RWPE2 (cell line): ENCODE measurements at places on chromosomes 3 and 15.

GRCh38 chr3:119738741-119739140 lies 35.9 kb downstream of the CFAP91 start:
- DNase-seq: no peak

DNA sequence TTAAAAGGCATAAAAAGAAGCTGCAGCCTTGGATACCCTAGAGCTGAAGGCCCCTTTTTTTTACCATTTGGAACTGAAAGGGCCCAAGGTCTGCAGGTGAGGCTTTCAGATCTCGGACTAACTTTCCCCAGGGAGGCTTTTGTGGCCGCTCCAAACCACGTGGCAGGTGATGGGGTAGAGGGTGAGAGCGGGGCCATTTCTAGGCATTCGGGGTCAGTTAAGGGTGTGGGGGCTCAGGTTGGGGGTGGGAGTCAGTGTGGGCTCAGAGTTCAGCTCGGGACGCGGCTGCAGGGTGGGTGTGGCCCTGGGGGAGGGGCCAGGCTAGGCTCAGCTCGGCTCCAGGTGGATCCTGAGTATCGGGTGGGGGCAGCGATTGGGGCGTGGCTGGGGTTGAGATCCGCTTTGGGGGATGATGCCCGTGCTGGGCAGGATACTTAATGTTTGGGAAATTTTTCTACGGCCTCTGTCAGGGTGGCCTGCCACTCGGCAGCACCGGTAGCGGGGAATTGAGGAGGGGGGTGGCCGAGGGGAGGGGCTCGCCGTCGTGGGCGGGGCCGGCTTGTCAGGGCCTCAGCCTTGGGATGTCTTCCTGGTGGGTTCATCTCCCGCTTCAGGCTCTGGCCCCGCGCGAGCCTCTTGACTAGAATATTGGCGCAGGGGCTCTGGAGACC lies 2.5 kb downstream of the KLF13 start:
- DNase-seq: no peak

DNA sequence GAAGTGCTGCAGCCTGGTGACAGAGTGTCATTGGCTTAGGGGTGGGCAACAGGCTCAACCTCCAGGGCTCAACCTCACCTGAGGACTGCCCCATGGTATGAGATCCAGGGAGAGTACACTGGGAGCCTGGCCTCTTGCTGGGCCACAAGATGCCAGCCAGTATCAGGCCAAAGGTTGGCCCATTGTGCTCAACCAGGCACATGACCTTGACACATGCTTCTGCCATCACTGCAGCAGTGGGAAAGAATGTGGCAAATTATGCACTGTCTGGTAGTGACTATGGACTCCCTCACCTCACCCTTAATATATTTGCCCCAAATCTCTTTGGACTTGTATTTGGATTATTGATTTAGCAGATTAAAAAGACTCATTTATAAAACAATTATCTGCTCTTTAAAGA lies 233.9 kb upstream of the GOLGA6L4 start:
- DNase-seq: no peak

- DNase-seq: peak; percentile 52
Observed at GRCh38 chr15:101029971-101030661, 111.0 kb downstream of the LRRK1 start.

DNA sequence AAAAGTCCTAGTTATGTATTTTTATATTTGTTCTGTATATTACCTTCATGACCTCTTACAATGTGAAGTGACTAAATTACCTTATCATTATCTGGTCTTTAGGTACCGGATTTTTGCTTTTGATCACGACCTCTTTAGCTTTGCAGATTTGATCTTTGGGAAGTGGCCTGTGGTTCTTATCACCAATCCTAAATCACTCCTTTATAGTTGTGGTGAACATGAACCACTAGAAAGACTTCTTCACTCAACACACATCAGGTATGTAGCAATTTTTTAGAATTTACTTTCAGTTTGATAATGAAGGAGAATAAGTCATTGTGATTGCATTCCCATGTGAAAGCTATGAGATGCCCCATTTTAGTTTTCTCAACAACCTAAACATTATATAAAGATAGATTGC lies 18.3 kb downstream of the TMEM62 start:
- DNase-seq: no peak

GRCh38 chr3:88117683-88118082 lies 32.1 kb upstream of the C3orf38 start:
- DNase-seq: no peak

GRCh38 chr3:125025642-125026041 lies 30.2 kb downstream of the HEG1 start:
- DNase-seq: no peak

DNA sequence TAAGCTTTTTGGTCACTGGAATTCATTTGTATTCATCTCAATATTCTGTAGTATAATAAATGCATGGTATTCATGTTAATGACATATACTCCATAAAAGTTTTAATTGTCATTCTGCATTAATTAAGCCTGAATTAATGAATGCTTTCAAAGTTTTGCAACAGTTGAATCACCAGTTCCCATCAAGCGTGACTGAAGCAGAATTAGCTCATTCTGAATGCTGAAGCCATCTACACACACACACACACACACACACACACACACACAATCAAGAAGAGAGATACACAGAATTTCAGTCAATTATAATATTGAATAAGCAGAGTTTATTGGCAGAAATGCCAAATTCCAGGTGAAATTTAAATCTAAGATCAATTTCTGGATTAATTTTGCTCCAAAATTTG lies 252.1 kb upstream of the KCNMB2 start:
- DNase-seq: no peak

DNA sequence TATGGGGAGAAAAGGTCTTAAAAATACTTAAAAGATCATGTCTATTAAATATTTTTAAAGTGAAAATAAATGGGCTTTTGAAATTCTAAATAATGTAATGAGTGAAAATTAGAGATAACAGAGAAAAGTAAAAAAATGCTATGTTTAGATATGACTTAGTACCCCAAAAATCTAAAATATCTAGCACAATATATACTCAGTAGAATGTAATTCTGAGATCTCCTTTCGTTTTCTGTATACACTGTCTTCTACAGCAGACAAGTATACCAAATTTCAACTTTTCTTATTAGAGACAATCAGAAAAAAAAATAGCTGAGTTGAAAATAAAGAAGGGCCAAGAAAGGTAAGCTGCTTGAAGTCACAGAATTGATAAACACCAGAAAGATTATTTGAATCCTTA lies 140.8 kb downstream of the ADAM10 start:
- no peak for DNase-seq

GRCh38 chr15:73578026-73578425 lies 55.2 kb downstream of the NPTN start:
- DNase-seq: no peak

DNA sequence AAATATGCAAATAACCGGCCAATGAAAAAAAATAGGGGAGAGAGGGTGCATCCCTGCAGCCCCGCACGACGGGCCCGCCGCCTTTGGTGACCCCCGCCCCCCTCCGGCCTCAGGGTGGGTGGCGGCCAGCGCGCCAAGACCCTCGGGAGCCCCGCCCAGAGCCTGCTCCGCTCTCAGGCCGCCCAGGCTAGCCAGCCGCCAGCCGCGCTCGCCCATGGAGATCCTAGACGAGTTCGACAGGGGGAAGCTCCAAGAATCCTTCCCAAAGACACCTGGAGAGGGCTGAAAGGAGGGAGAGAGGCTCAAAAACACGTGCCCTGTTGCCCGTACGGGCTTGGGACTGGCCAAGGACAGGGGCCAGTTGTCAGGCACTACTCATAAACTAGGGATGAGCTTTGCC lies 434.0 kb downstream of the NR2F2 start:
- no peak for DNase-seq

DNA sequence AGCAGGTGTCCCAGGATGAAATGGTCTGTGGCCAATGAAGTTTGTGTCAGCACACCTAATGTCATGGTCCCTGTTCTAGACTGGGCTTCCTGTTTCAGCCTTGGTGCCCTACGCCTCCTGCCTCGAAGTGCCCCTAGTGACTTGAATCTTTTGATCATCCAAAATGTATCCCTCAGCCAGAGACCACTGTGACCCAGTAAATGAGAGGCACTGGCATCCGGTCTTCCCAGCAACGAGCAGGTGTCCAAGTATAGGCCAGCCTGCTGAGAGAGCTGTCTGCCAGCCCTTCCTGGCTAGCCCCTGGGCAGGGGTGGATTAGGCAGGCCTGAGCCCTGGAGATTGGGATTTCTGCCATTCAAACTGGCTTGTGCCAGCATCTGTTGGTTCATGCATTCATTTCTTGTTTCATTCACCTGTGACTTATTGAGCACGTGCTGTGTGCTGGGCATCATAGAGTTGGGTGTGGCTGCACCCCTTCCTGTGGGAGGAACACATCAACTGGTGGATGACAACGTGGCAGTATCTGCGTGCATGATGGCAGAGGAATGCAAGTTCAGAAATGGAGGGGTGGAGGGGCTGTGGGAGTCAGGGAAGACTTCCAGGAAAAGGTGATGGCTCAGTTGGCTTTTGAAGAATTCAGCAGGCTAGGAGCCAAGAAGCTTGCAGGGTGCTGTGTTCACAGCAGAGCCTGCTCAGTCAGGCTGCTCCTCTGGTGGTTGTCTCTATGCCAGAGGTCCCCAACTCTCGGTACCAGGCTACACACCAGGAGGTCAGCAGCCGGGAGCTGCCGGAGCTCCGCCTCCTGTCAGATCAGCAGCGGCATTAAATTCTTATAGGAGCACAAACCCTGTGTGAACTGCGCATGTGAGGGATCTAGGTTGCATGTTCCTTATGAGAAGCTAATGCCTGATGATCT lies 21.6 kb downstream of the ESYT3 start:
- DNase-seq: no peak

DNA sequence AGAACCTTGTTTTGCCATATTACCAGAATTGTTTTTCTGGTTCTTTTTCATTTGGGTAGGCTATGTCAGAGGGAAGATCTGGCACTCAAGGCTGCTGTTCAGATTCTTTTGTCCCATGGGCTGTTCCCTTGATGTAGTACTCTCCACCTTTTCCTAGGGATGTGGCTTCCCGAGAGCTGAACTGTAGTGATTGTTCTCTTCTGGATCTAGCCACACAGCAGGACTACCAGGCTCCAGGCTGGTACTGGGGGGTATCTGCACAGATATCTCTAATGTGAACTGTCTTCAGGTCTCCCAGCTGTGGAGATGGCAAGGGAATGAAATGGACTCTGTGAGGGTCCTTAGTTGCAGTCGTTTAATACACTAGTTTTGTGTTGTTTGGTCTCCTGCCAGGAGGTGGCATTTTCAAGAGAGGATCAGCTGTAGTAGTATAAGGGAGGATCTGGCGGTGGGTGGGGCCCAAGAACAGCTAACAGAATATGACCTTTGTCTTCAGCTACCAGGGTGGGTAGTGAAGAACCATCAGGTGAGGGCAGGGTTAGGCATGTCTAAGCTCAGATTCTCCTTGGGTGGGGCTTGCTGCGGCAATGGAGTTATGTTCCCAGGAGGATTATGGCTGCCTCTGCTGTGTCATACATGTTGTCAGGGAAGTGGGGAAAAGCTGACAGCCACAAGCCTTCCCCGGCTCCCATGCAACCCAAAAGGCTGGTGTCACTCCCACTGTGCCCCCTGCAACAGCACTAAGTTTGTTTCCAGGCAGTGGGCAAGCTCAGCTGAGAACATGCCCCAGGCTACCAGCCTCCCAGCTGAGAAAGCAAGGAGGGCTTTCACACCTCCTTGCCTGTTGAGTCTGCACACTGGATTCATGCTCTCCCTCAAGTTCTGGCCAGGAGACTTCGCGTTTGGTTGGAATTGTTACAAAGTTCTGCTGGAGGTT lies 252.5 kb downstream of the ISL2 start:
- DNase-seq: no peak

DNA sequence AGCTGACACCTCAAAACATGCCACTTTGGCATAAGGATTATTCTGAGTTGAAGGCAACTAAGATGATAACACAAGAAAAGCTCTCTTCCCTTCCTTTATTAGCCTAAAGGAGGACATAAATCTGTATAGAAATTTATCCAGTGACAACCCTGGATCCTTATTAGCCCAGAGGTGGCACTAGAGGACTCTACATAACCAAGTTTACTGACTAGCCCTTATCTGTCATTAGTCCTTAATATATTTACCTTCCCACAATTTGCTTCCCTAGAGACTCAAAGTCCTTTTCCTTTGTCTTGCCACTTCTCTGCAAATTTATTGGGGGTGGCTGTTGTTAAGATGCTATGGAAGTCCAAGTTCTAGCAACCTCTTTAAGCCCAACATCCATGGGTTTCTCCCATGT lies 26.7 kb downstream of the CEP70 start:
- DNase-seq: no peak

- no peak for DNase-seq
Observed at GRCh38 chr3:110598847-110599490, 472.6 kb upstream of the NECTIN3 start.

- DNase-seq: no peak
Observed at GRCh38 chr3:106247902-106248684, 379.3 kb upstream of the CBLB start.

GRCh38 chr3:22621205-22621809 lies 581.8 kb upstream of the UBE2E2 start:
- DNase-seq: no peak

DNA sequence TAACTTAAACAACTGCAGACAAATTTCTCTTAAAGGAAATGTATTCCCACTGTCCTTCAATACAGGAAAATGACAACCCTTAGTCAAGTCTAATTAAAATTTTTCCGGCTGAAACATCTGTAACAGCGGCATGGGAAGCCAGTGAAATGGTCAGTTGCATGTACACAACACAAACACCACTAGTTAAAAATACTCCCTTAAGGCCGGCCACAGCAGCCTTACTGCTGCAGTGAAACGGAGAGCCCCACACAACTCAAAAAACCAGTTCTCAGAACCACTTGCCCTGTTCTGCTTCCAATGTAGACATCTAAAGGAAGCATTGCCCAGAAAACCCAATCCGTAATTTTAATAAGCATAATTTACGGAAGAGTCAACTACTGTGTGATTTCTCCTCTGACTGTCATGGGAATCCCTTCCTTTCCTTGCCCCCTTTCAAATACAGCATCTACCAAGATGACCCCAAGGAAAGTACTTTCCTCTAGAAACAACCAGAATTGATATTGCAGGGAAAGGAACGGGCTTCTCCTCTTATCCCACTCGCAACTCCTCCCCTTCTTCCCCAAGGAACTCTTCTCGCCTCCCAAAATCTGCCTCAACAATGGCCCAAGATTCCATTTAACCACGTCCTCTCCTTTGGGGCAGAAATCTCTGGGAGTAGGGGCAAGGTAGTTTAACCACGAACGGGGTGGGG lies 1.6 kb downstream of the FBN1 start:
- no peak for DNase-seq

DNA sequence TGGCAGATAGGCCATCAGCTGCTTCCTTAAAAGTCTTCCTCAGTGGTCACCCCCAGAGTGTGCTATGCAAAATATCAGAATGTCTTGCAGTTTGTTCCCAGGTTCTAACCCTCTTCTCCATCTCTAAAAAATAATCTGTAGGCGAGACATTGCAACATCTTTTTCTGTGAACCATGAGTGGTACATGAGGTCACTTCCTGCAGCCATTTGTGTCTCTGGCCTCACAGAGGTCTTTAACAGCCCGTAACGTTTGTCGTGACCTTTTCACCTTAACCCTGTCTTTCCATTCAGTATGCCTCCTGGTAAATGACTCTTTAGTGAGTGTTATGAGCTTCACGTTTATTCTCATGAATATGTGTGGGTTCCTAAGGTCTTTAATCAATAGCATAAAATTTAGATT lies 145.4 kb downstream of the KLHL25 start:
- DNase-seq: no peak

GRCh38 chr3:61146010-61146890 lies 105.0 kb downstream of the FHIT start:
- DNase-seq: no peak

- DNase-seq: no peak
Observed at GRCh38 chr3:128112357-128112968, 11.1 kb downstream of the RUVBL1 start.

GRCh38 chr15:69360642-69361041 lies 53.5 kb upstream of the KIF23 start:
- no peak for DNase-seq

- peak; percentile 70 for DNase-seq
Observed at GRCh38 chr3:86990012-86990733, 776 bp downstream of the VGLL3 start.

- no peak for DNase-seq
Observed at GRCh38 chr3:139572847-139573672, 33.5 kb upstream of the RBP1 start.
